ENCODE measurements at places on chromosomes 5 and 9. TPM values are rescaled to one million over a fixed set of nuclear protein-coding genes. Genes with fewer than 3 reads are reported as not detected.

The HTR4 gene
- not detected for total RNA-seq

GRCh38 chr9:30774326-30774725, 1610.1 kb upstream of the ACO1 start:
- H3K27me3 ChIP-seq, result no peaks in the 10 kb centered on the region
- peak; percentile 93 for DNase-seq
- no peaks in the 10 kb centered on the region for H3K36me3 ChIP-seq

DNA sequence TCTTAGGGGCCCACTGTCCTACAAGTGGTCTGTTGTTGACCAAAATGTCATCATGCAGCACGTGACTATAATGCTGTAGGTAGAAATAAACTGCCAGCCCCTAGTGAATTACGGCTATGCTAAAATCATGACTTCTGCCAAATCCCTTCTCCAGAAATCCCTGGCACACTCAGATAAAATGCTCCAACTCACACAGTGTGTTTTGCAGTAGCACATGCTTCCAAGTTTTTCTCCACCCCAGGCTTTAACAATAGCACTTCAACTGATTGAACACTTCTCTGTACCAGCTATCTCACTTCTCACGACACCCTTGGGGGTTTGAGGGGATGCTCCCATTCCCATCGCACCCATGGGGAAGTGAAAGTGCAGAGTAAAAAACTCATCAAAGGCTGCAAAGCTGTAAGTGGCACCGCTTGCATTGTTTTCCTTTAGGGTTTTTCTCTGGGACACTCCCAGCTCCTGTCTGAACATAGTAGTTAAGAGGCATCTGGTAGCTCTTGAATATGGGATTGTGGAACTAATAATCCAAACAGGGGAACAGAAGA, 151.0 kb upstream of the SLC24A2 start:
- no peak overlapping the region for H3K27ac ChIP-seq
- H3K27me3 ChIP-seq, result no peaks in the 10 kb centered on the region
- DNase-seq, result no peak

DNA sequence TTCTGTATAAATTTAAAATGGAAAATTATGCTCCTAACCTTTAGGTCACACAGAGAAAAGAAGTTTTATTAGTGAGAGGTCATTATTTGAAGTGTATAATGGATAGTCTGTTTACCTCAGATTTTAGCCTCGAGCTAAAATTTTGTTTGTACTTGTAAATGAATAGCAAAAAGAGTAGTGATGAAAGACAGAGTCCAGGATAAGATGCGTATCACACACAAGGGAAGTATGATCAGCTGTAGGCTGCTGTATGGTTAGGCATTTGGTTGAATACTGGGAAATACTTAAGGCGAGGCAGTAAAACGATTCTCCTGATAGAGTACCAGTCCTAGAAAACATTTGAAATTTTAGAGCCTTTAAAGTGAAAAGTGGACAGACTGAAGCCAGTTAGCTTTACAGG, 92.7 kb downstream of the FBXL7 start:
- H3K27ac ChIP-seq, result no peak overlapping the region
- H3K4me3 ChIP-seq, result no peak overlapping the region
- no peaks in the 10 kb centered on the region for H3K27me3 ChIP-seq
- H3K36me3 ChIP-seq, result no peaks in the 10 kb centered on the region

DNA sequence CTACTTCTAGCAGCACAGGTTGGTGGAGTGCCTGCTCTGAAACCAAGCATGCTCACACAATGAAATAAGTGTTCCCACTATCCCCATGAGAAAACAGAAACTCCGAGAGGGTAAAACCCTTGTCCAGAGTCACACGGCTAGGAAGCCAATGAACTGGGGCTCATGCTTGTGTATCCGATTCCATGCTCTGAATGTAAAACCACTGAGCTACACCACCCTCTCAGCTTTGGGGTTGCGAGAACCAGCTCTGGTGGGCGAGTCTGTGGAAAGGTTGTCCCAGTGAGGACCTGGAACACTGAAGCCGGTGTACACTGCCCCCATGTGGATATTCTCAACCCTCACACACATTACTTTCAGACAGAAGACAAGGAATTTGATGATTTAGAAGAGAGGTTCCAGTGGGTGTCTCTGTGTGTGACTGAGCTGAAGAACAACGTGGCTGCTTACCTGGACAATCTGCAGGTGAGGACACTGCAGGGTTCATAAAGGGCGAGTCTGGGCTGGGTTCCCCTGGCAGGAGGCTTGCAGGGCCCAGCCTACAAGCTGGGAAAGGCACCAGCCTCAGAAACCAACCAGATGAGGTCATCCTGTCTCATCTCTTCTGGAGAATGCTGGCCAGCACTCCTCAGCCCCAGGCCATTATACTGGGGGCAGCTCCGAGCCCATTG, 37.4 kb downstream of the ARHGEF37 start:
- no peaks in the 10 kb centered on the region for H3K36me3 ChIP-seq
- DNase-seq, result peak; percentile 83
- H3K27ac ChIP-seq, result no peak overlapping the region
- H3K27me3 ChIP-seq, result no peaks in the 10 kb centered on the region
- H3K4me1 ChIP-seq, result peaks cover 4% of the 10 kb centered on the region

All from endodermal cell (in vitro differentiated cells).